Cortex of kidney (tissue), 1 donor: ENCODE measurements at places on chromosomes 3 and 15.

DNA sequence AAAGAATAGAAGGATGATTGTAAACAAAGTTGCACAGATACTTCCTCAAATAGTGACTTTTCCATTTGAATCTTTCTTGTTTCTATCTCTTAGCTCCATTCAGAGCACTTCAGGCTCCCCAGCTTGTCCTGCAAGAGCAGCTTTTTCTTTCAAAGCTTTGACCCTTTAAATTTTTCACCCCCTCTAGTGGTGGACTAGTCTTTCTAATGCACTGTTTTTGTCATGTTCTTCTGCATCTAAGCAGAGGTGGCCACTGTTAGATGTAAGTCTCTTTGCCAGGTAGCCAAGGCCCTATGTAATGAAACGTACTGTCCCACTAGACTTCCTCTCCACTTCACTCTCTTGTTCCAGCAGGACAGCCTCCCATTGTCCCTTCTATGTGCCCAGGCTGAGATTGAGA, 74.0 kb upstream of the MANF start:
- no peak for DNase-seq

GRCh38 chr15:61681676-61682075, 378.6 kb downstream of the VPS13C start:
- no peak for DNase-seq

GRCh38 chr3:7307410-7307809, 446.5 kb downstream of the GRM7 start:
- DNase-seq: no peak

DNA sequence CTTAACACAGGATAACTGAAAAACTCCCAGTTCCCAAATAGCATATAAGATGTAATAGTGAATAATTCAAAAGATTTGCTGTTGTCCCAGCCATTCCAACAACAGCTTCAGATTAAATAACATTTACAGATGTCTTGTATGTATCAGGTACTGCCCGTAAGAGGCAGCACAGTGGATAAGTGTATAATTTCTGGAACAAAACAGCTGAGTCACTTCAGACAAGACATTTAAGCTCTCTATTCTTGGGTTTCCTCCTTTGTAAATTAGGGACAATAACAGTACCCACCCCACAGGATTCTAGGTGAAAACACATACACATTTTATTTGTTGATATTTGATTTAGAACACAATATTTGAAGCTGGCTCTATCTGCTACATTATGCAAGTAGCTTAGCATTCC, 2.6 kb upstream of the WWTR1 start:
- DNase-seq: no peak

DNA sequence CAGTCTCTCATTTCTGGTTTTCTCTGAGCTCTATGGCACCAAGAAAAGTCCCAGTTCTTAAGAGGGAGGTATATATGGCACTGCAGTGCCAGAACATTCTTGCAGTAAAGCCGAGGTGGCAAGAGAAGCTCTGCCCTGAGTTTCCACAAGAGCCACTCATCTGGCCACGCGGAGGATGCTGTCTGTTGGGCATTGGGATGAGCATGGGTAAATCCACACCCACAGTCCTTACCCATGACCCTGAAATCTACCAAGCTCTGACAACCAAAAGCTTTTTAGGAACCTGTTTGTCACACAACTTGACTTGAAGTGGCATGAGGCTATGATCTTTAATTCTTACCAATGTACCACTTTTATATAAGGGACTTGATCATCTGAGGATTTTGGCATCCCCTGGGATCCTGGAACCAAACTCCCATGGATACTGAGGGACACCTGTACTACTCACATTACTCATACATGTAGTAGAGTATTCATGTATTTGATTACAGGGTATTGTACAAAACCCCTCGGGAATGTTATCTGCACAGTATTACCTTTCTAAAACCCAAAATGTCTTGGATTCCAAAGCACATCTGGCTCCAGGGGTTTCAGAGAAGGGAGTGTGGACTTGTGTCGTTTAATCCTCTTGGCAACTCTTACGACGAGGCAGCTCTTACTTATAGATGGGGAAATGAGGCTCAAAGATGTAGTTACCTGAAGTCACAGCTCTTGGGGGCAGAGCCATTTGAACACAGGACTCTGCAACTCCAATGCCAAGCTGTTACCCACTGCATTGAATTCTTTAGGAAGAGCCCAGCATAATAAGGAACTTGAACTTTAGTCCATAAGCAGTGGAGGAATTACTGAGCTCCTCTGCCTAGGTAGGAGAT, 8.8 kb downstream of the RPL32 start:
- DNase-seq: no peak

GRCh38 chr3:139353920-139354556, 10.2 kb downstream of the MRPS22 start:
- no peak for DNase-seq

DNA sequence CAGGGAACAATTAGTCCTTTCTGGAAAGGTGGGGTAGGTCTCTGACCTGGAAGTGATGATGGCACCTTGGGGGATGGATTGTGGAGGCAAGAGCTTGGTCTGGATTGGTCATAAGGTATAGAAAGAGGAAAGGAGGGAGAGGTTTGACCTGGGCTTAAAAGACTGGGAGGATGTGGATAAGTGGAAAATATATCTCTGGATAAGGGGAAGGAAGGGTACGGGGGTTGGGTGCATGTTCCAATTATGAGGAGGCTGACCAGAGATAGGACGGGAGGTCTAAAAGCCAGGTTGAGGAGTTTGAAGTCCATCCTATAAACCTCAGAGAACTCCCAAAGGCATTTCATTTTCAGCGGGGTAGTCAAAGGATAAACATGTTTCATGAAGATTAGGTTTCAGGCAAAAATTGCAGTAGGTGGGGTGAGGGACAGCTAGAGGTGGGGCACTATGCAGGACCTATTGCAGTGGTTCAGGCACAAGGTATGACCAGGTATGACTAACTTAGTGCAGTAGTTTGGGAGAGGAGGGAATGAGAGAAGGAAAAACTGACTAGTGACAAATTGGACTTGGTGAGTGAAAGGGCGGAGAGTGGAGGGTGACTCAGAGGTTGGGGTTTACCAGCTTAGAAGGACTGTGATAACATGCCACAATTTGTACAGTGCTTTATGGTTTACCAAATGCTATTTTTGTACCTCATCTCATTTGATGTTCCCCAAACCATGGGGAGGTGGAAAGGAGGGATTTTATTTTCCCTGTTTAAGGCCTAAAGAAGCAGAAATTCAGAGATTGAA, 10.7 kb downstream of the PDE8A start:
- DNase-seq: no peak

- no peak for DNase-seq
Measured at GRCh38 chr15:67148196-67148701, 82.8 kb downstream of the SMAD3 start.

GRCh38 chr15:44545913-44546802, 9.2 kb downstream of the EIF3J start:
- no peak for DNase-seq

GRCh38 chr15:35167675-35168074, 82.6 kb upstream of the NANOGP8 start:
- no peak for DNase-seq

DNA sequence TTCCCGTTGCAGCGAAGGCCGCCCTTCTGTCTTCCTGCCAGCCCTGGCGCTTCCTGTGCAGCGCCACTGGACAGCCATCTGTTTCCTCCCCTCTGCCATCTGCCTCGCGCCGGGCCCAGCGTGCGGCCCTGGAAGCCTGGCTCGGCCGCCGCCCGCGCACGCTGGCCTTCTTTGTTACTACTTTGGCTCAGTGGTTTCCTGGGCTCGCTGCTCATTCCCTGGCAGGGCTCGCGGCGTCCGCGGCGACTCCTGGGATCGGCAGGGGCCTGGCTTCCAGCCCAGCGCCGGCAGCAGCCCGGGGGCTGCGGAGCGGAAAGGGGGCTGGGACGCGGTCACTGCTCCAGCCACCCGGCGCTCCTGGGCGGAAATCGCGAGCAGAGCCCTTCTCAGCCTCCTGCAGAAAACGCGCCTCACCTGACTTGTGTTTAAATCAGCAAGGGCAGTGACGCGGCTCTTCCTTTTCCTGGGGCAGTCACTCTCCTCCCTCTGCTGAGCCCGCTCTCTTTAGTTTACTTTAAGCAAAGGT, 10.0 kb downstream of the CMTM7 start:
- no peak for DNase-seq

DNA sequence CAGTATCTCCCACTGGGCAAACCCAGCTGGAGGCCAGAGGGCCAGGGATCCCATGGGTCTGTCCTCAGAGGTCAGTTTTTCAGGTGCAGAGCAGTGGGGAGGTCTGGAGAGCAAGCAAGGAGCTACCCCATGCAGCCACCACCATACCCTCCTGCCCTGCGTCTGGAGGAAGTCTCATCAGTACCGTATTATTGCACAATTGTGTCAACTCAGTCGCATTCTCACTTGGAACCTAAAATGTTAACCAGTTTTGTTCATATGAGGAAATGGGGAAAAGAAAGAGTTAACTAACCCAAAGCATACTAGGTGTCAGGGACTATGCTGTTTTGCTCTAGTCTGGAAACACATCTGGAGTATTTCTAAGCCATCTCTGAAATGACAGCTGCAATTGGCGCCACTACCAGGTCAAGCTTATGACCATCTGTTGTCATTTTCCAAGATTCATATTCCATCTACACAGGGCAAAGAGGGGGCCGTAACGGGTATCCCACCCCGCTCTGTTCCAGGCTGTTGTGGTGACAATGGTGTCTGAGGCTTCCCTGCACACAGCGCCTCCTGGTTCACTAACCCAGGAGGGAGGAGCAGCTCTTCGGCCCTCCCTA, 16.9 kb upstream of the APBA2 start:
- no peak for DNase-seq

DNA sequence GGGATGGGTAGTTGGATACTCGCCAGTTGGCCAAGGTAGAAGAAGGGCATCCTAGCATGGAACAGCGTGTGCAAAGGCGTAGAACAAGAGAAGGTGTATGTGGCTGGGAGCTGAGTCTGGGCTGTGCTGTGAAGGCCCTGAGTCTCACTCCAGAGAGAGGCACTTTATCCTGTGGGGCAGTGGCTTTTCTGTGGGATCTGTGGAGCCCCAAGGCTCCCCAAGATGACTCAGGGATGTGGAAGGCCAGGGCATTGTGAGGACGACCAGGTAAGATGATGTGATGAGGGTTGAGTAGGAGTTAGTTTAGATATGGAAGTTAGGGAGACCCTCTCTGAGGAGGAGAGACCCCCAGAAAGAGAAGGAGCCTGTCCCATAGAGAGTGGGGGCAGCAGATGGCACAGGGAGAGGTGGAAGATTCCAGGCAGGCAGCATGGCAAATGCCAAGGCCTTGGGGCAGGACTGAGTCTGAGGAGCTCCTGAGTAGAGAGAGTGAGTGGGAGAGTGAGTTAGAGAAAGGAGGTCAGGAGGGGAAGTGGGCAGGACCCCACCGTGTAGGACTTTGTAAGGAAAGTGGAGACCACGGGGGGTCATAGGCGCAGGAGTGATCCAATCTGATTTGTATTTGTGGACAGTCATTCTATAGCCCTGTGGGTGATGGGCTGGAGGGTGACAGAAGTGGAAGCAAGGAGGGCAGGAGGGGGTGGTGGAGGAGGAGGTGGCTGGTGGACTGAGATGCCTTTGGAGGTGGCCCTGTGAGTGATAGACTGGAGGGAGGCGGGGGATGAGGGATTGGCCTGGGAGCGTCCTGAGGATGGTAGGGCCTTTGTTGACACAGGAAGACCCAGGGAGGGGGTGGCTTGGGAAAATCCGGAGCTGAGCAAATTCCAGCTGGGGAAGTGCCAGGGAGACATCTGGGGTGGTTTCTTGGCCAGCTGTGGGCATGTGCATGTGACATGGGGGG, 50.3 kb downstream of the FBLN2 start:
- DNase-seq: no peak

GRCh38 chr3:129039271-129040038, 21.1 kb upstream of the GP9 start:
- DNase-seq: no peak

GRCh38 chr15:89487791-89488190, 8.6 kb downstream of the RHCG start:
- DNase-seq: no peak

- no peak for DNase-seq
Measured at GRCh38 chr3:59818033-59818918, 768.5 kb upstream of the CFAP20DC start.

DNA sequence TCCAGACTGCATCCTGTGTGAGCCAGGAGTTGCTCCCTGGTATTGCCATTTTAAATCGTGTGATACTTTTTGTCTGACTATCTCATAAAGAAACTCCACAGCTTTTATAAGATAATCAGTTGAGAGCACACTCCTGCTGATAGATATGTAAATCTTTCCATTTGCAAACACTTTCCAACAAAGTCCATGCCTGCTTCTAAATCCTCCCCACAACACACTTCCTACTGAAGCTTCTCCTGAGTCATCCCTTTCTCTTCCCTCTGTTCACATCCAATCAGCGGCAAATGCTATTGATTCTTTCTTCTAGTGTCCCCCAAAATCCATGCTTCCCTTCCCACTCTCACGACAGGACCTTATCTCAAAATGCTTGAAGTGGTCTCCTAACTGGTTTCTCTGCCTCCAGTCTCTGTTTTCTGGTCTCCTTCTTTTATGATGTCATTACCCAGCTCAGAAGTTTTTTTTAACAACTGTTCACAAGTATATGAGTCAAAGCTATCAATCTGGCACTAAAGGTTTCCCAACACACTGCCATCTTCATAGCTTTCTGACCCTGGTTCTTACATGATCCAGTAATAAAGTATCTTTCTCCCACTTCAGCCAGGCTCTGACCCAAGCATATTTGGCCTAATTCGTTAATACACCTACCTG, 4.5 kb upstream of the WWTR1 start:
- no peak for DNase-seq

DNA sequence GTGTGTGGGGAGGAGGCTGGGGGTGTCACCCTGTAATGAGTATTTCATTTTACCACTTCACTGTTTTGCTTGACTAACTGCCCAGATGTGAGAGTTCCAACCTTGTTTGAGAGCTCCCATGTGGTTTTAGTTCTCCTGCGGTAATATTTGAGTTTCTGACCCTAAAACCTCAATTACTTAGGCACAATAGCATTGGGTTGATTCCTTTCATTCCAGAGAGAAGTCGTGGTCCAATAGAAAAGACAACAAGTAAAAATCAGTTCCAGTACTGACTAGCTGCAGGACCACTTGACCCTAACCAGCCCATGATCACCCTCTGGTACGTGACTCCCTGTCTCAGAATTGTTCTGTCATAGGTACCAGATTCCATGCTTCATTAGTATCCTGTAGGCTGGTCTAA, 630.4 kb downstream of the CADM2 start:
- no peak for DNase-seq

- no peak for DNase-seq
Measured at GRCh38 chr15:73952913-73953750, 26.9 kb downstream of the LOXL1 start.

DNA sequence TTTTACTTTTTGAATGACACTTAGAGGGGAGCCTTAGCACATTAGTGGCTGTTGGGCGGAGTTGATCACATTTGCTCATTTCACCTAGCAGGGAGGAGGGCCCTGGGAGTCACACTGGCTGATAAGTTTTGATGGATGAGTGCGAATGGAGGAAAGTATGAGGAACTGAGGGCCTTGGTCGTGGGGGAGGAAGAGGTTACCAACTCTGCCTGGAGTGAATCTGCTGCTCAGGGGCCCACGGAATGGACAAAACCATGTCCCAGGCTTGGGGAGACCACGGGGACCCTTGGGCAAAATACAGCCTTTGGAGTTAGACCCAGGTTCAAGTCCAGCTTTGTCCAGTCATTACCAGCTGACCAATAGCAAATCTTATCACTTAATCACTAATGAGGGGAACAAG, 5.1 kb upstream of the FLNB start:
- DNase-seq: no peak

- no peak for DNase-seq
Measured at GRCh38 chr15:80660119-80660518, 35.0 kb upstream of the ABHD17C start.

- no peak for DNase-seq
Measured at GRCh38 chr3:98967758-98968157, 66.3 kb upstream of the DCBLD2 start.
